ENCODE measurements at places on chromosomes 5 and 9.

DNA sequence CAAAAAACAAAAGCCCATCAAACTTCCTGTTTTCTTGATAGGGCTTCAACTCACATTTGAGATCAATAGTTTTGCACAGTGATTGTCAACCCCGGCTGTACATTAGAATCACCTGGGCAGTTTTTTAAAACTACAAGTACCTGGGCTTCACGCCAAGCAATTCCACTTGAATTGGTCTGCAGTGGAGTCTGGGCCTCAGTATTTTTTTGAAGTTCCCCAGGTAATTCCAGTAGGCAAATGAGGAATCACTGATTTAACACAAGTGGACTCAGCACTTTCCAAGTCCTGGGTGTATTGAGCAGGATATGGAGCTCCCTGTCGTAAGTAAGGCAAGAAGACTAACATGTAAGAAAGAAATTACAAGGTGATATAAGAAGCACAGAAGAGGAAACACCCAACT lies 14.8 kb upstream of the SMIM15 start:
- no peak for DNase-seq

DNA sequence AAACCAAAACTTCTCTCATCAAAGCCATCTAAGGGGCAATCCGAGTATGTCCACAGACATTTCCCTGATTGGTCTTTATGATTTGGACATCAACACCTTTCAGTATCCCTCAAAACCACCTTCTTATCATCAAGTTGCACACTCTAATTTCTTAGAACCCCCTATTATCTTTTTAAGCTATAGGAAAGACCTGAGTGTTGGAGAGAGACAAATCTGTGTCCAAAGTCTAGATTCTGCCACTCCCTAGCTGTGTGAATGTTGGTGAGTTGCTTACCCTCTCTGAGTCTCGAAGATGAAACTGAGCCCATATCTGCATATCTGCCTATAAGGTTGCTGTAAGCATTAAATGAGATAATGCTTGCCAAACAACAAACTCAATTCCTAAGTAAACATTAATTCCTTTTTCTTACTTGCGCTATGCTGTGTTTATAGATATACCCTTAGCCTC lies 159.1 kb downstream of the DOCK8 start:
- no peak for DNase-seq

DNA sequence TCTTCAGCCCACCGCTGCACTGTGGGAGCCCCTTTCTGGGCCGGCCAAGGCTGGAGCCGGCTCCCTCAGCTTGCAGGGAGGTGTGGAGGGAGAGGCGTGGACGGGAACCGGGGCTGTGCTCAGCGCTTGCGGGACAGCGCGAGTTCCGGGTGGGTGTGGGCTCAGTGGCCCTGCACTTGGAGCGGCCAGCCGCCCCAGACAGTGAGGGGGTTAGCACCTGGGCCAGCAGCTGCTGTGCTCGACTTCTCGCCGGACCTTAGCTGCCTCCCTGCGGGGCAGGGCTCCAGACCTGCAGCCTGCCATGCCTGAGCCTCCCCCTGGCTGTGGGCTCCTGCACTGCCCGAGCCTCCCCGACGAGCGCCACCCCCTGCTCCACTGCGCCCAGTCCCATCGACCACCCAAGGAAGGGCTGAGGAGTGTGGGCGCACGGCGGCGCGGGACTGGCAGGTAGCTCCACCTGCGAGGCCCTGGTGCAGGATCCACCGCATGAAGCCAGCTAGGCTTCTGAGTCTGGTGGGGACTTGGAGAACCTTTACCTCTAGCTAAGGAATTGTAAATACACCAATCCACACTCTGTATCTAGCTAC lies 92.9 kb upstream of the MAST4 start:
- DNase-seq, result no peak

GRCh38 chr5:176410486-176411180 lies 5.7 kb downstream of the CLTB start:
- DNase-seq, result no peak

DNA sequence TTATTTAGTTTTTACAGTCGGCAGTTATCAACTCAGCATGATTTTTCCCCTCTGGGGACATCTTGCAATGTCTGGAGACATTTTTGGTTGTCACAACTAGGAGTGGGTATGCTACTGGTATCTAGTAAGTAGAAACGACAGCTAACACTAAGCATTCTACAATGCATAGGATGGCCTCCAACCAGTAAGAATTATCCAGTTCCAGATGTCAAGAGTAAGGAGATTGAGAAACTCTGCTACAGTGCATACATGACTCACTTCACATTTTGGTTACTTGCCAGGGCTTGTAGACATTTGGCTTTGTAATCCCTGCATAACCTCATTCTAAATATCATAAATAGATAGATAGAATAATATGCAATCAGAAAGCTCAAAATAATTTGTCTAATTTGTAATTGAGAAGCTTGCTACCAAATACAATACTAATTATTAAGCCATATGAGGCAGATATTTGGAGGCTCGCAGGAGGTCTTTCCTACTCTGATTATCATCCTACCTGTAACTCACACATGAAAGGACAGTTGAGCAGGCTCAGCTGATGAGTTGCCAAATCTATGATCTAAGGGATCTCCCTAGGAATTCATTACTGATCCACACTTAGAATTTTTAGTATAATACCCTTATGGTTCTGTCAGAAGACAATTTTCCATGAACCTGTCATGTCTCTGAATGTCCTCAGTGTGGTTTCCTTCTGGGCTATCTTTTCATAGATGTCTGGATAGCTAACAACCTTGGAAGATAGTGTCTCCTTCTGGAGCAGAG lies 346.9 kb upstream of the TLE4 start:
- no peak for DNase-seq

GRCh38 chr5:61053937-61054336 lies 108.3 kb downstream of the SMIM15 start:
- no peak for DNase-seq

- no peak for DNase-seq
Measured at GRCh38 chr5:95760273-95761191, 29.4 kb downstream of the RHOBTB3 start.

GRCh38 chr5:139458580-139459407 lies 3.7 kb downstream of the ECSCR start:
- DNase-seq, result peak; percentile 44

- DNase-seq, result no peak
Measured at GRCh38 chr9:13552606-13553215, 273.2 kb upstream of the MPDZ start.

All from stimulated activated CD8-positive, alpha-beta memory T cell treated with anti-CD3 and anti-CD28 coated beads, Interleukin-4, amount 100 ng/mL, for 1 hour (primary cell).